ENCODE measurements at places on chromosomes 2 and 18.

- DNase-seq: no peak
Observed at GRCh38 chr2:105498281-105498846, 99.5 kb upstream of the FHL2 start.

GRCh38 chr2:54422072-54422581 lies 34.0 kb upstream of the SPTBN1 start:
- no peak for DNase-seq

DNA sequence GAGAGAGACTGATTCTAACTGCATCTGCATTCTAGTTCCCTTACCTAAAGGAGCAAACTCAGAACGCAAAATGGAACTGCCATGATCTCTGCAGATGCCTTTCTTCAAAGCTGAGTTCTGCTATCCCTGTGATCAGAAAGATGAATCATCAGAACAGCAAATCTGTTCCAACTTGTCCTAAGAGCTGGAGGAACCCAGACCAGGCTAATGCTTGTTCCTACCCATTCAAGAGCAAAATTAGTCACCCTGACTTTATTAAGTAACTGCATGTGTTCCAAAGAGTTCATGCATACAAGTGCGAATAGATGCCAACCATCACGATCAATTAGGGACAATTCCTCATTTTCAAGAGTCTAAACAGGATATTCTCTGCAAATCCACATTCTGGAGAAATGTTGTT lies 46.5 kb downstream of the MBP start:
- peak; percentile 90 for DNase-seq

- no peak for DNase-seq
Observed at GRCh38 chr2:42156721-42157120, 12.4 kb upstream of the EML4 start.

GRCh38 chr2:172455121-172455515 lies 27.7 kb downstream of the ITGA6 start:
- no peak for DNase-seq

DNA sequence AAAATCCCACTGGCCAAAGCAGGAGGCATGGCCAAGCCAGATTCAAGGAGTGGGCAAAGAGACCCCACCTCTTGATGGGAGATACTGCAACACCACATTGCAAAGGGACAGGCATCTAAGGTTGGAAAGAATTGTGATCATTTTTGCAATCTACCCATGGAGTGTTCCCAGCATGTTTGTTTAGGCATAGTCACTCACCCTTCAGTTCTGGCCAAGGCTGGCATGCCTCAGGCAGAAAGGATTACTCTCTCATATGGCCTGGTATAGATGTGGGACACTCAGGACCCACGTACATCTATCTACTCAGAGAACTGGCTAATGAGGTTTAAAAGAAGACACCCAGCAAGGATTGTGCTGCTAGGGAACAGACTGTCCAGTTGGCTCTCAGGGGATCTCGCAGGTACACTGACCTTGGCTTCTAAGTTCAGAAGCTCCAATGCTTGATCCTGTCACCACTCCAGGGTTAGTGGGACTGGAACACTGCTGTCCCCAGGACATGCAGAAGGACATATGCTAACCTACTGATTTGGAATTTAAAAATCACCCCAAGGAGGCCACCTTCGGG lies 183.7 kb downstream of the KLHL29 start:
- DNase-seq: peak; percentile 55

GRCh38 chr2:168510125-168510756 lies 54.2 kb downstream of the CERS6 start:
- no peak for DNase-seq

DNA sequence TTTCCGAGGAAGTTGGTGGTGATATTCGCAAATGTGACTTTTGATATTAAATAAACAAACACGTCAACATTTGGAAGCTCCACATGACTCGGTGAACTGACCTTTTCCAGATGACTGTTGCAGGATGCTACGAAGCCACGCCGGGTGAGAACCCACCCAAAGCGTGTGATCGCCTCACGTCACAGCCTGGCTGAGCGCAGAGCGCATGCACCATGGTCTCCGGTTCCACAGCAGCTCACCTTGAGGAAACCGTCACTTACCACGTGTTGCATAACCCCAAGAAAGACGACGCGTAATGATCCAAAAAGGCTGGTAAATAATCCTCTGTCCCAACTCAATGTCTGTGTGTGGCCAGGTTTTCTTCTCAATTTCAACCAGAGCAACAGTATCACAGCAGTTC lies 64.5 kb upstream of the CTDP1 start:
- no peak for DNase-seq

DNA sequence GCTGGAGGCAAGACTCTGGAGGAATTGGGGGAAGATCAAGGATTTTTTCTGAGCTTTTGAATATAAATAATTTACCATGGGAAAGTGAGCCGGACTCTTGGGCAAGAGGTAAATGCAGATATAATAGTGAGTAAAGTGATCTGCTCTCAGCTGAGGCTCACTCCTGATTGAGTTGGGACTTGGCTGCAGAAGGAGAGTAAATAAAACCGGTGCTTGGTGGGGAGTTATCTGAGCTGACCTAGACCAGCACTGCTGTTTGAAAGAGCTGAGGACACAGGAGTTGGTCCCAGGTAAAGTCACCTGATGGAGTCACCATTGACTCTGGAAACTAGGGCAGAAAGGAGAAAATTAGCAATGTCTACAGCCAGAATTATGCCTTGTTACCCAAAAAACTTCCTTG lies 57.3 kb upstream of the LRPPRC start:
- DNase-seq: no peak

GRCh38 chr2:238431456-238431855 lies 4.7 kb downstream of the ASB1 start:
- DNase-seq: peak; percentile 12

GRCh38 chr18:46164920-46165319 lies 60.7 kb downstream of the HAUS1 start:
- DNase-seq: no peak

DNA sequence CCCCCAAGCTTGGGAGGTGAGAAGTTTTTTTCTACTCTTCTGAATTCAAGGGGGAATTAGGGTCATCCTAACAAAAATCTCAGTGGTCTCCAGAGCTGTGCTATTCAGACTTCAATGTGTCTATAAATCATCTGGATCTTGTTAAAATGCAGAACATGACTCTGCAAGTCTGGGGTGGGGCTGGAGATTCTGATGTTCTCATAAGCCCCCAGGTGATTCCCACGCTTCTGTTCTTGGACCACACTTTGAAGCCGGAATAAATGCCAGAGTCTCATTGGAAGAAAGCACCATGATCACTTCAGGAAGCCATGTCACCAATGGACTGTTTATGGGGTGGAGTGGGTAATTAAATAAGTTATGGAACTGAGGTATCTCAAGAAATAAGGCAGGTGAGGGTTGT lies 22.2 kb upstream of the SLC16A14 start:
- DNase-seq: no peak

DNA sequence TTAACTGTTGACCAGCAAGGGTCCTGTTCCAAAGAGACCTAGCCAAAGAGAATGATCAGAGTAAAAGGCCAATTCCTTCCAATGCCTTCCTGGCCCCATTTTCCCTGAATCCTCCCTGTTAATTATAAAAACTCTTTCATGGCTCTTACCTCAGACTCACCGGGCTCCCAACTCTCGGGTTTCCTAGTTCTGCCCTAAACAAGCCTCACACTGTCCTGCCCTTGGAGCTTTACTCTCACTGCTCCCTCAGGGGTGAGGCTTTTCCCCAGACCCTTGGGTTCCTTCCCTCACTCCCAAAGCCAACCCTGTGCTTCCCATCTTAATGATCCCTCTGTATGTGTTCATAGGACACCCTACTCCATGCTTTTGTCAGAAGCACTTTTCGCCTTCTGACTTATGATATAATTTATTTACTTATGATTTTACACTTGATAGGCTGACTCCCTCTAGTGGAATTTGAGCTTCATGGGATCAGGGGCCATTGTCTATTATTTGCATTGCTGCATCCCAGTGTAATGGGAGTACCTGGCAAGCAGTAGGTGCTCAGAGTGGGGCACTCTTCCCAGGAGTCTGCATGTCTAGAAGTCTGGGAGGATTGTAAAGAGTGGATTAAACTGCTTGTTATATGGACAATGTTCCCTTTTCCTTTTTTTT lies 29.9 kb upstream of the ZNG1B start:
- no peak for DNase-seq

- no peak for DNase-seq
Observed at GRCh38 chr2:98510322-98510662, 65.6 kb downstream of the INPP4A start.

- DNase-seq: no peak
Observed at GRCh38 chr2:233455006-233455405, 100.7 kb downstream of the DGKD start.

GRCh38 chr2:157938556-157938955 lies 62.4 kb upstream of the ACVR1 start:
- DNase-seq: no peak

DNA sequence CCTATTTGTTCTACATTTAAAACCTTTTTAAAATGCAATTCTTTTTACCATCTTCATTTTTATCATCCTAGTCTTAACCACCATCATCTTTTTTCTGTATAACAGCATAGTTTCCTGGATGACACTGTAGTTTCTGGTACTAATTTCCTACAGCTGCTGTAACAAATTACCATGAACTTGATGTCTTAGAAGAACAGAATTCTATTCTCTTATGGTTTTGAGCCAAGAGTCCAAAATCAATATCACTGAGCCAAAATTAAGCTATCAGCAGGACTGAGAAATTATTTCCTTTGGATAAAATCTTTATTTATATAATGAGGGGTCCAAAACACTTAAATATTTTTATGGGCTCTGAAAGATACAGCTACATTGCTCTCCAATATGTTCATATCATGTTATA lies 539.3 kb downstream of the METTL4 start:
- no peak for DNase-seq

DNA sequence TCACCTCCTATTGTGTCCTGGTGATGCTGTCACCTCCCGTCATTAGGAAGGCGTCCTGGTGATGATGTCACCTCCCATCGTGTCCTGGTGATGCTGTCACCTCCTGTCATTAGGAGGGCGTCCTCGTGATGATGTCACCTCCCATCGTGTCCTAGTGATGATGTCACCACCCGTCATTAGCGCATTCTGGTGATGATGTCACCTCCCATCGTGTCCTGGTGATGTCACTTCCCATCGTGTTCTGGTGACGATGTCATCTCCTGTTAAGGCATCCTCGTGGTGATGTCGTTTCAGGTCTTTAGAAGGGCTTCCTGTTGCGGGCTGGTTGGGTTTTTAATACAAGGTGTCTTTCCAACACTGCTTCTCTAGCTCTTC lies 40.7 kb downstream of the CTDP1 start:
- no peak for DNase-seq

- peak; percentile 80 for DNase-seq
Observed at GRCh38 chr2:120546048-120546864, 189.4 kb upstream of the GLI2 start.

Measured in fibroblast of gingiva (primary cell).